ENCODE measurements at places on chromosomes 6 and 20.

GRCh38 chr6:163332575-163332974 is 81.9 kb upstream of the QKI start:
- DNase-seq, result no peak

DNA sequence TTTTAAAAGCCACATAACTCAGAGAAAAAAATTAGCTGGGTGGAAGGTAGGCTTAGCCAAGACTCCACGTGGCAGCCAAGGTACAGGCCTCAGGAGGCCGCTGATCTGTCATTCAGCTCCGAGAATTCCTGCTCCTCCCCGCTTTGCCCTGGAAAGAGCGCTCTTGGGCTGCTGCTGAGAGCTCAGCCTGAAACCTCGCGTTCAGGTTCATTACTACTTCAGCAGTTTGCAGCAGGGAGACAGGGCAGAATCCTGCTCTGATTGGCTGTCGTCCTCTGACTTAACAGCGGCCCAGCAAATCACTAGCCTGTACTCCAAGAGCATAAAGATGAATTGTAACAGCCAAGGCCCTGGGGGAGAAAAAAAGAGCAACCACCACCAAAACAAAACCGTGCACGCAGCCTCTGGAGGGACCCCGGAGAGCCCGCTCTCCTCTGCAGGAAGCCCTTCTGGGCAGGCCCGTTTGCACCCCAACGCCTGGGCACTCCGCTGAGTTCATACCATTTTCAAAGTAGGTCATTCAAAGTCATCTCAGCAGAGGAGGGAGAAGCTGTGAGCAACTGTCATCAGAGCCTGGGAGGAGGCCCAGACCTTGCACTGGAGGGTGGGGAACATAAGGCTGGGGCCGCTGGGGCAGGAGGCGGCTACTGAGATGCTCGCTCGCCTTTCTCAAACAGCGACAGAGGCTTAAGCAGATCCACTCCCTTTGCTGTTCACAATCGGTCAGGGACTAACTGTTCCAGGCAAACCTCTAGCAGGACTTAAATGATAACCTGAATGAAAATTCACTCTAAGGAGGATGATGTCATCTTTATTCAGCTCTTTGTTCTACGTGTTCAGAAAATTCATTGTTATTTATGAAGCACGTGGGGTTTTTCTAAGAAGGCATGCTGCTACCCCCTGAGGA is 42.3 kb upstream of the ATXN1 start:
- no peak for DNase-seq

DNA sequence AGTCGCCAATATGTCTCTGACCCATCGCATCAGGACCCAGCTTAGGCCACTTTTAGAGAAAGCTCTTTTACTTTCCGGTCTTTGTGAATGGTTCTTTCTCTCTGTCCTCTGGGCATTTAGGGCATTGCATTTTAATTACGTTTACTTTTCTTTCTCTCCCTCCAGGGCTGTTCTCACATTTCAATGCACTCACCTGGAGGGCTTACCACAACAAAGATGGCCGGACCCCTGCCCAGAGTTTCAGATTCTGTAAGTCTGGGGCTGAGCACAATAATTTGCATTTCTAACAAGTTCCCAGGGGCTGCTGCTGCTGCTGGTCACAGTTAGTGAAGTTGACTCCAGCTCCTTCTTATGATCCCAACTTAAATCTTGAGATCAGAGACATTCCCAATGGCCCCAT is 3.0 kb downstream of the ANKRD66 start:
- DNase-seq, result no peak

DNA sequence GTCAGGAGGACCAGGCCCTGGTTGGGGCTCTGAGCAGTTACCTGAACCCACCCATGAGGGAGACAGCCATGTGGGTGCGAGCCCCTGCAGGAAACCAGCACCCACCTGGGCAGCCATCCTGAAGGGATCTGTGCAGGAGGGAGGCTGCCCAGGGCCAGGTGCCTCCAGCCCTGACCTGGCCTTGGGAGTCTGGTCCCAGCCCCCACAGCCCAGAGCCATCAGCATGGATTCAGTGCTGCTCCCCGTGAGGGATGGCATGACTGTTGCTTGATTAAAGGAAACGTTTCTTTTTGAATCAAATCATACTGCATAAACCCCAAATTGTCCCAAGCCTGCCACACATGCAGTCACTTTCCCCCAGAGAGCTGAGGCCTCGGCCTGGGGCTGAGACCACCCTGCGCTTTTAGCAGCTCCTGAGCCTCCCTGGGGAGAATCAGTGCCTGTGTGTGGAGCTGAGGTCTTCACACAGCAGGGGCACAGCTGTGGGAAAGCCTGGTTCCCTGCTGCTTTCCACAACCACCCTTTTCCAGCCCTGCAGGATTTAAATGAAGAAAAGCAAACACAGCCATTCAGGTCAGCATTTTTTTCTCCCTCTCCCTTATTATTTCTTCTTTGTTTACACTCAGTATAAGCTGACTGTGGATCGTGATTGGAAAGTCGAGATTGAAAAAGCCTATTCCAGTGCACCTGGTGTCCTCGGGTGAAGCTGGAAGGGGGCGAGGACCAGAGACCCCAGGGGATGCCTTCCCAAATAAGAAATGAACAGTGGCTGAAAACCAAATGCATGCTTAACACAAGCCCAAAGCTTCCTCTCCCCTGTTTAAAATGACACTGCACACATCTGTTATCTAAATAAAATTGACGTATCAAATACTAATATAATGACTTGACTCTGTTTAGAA is 283.9 kb downstream of the SMOC2 start:
- DNase-seq, result no peak

- no peak for DNase-seq
These were observed 125.7 kb downstream of the TTLL2 start for GRCh38 chr6:167450626-167451025.

Data from GM19239 (cell line).